Right hindlimb (tissue), 1 donor: ENCODE measurements at places on chromosomes 3 and 15.

- no peak for DNase-seq
These were observed 153.9 kb downstream of the BBX start for GRCh38 chr3:107676469-107677309.

DNA sequence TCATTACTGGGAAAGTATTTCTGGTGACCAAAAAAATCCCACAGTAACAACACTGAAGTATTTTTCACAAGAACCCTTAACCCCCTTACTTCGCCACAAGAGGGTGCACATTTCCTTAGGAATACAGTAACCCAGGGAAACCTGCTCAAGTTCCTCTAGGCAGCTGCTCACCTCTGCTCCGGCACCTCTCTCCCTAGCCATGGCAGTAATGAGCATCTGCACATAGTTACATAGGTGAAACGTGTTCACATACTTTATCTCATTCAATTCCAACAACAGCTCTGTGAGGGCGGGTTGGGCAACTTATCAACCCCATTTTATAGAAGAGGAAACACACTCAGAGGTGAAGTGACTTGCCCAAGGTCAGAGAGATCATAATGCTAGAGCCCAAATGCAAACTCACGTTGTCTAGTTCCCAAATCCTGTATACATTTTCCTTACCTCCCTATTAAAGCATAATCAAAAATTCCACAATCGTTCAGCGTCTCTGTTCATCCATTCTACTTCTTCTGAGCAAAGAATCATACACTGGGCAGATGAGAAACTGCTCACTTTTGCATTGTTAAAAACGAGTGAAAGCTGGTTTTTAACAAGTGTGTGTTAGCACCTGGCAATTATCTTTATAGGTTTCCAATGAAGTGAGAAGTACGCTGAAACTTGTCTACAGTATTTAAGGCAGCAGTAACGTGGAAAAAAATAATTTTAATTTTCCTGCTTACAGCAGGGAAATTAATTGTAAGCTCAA, 90.7 kb downstream of the IGF2BP2 start:
- no peak for DNase-seq

DNA sequence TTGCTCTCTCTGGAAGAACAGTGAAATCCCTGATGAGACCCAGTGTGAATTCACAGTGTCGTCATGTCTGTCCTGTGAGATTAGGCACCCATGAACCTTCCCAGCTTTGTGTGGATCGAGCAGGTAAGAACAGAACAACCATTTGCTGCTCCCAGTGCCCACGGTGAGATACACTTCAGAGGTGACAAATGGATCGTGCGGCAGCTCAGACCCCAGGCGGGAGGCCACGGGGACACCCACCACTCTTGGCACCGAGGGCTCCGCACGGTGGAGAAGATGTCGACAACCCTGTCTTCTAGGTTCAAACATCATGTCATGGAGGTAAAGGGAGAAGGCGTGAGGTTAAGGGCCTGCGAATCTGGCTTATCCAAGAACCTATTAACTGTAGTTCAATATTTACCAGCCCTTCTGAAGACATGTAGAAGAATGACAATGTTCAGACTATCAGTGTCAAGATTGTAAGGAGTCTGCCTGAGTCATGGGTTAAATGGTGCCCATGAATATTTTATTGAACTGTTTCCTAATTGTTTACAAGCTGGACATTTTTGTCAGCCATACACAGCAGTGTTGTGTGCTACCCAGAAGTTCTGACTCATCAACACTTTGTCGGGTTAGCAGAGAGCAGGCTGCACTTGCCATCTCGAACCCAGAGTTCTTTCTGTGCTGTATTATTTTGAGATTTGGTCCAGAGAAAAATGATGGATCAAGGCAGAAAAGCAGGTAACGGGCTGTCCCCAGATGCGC, 15.5 kb upstream of the PCSK6 start:
- no peak for DNase-seq

GRCh38 chr3:74603292-74603691, 11.2 kb downstream of the CNTN3 start:
- DNase-seq = no peak

- DNase-seq = no peak
These were observed 3.4 kb downstream of the CCDC13 start for GRCh38 chr3:42769477-42770131.

GRCh38 chr3:45979378-45979777, 16.2 kb downstream of the FYCO1 start:
- DNase-seq = no peak

DNA sequence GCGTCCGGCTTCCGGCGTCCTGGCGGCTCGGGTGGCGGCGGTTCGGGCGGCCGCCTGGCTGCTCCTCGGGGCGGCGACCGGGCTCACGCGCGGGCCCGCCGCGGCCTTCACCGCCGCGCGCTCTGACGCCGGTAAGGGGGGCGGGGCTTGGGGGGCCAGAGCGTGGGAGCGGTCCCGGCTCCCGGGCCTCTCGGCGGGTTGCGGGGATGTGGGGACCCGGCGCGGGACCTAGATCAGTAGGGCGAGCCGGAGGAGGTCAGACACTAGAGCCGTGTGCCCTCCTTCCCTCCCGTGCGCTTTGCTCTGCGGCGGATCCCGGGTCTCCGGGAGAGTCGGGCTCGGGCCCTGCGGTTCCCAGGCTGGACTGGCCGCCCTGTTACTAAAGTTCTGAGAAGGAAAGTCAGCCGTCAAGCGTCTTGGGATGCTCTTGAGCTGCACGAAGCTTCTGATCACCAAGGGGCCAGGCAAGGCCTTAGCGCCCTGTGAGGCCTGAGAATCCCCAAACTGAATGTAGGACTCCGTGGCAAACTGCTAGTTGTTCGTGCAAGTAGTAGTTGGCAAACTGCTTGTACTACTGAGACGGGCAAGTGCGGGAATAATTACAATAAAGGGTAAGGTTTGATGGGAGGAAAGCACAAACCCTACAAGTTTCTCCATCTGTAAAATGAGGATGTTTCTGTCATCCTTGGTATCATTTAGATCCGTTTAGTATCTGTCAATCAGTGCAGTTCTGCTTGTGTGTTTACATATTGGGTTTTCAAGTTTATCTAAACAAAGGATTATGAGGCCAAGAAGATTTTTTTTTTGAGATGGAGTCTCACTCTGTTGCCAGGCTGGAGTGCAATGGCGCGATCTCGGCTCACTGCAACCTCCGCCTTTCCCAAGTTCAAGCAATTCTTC, 587 bp downstream of the PIGX start:
- peak; percentile 85 for DNase-seq

- DNase-seq = no peak
These were observed 64.8 kb downstream of the RASGRF1 start for GRCh38 chr15:79025802-79026201.

- DNase-seq = no peak
These were observed 122.0 kb upstream of the HACD2 start for GRCh38 chr3:123706871-123707270.

GRCh38 chr15:55222588-55222987, 25.8 kb upstream of the RSL24D1 start:
- DNase-seq = no peak

DNA sequence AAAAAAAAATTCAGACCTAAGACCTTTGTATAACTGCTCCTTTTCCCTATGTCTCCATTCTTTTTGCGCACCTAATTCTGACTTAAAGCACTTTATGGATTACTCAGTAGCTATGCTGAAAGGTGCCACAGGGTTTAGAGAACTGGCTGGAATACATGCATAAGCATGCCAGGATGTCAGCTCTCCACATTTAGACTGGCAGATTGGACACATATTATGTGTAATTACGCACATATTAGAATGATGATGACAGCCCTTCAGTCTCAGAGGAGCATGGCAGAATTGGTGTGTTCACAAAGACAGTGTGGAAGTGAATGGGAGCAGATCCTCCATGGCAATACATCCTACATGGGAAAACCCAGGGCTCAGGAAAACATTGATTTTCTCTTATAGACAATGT, 108.1 kb upstream of the LSAMP start:
- no peak for DNase-seq

GRCh38 chr15:74438721-74439316, 5.1 kb upstream of the SEMA7A start:
- peak; percentile 84 for DNase-seq
